HCT116 (cell line): ENCODE measurements at places on chromosomes 12 and 14. TPM values are rescaled to one million over a fixed set of nuclear protein-coding genes. Genes with fewer than 3 reads are reported as not detected.

The TAS2R7 gene
- total RNA-seq: not detected

The P3H3 gene
- 32.2 TPM for total RNA-seq

The GPX2 gene
- total RNA-seq: 0.61 TPM

The GPRC5A gene
- total RNA-seq: 305 TPM

The GNPTAB gene
- 41.4 TPM for total RNA-seq

The SLC22A17 gene
- 5.9 TPM for total RNA-seq

The PXMP2 gene
- 30.9 TPM for total RNA-seq

The STYK1 gene
- total RNA-seq: 4.4 TPM

The MGAT4C gene
- total RNA-seq: not detected
